ENCODE measurements at places on chromosomes 6 and 20. TPM values are rescaled to one million over a fixed set of nuclear protein-coding genes. Genes with fewer than 3 reads are reported as not detected.

GRCh38 chr20:44956410-44956809, 3.8 kb downstream of the TOMM34 start:
- DNase-seq, result no peak

GRCh38 chr6:96897396-96898240, at the start of gene NDUFAF4:
Gene NDUFAF4 (minus strand): TSS chr6:96897891. CDS start chr6:96897801, 90 bp downstream.
- peak; percentile 89 for DNase-seq

DNA sequence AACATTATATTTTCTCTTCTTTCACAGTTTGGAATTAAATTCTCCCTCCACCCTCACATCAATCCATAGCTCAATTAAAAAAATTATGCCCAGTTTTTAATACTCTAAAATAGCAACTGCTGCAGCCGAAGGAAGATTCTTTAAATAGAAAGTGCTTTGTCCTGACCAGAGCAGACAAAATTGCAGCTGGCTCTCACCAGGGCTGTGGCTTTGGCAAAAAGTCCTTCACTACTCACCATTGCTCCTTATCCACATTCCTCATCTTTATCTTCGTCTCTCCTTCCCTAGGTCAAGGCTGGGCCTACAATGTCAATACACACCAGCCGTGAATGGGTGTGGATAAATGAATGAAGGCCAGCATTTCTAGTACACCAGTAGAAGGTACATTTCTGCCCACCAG, 107.9 kb upstream of the VGLL2 start:
- no peak for DNase-seq

DNA sequence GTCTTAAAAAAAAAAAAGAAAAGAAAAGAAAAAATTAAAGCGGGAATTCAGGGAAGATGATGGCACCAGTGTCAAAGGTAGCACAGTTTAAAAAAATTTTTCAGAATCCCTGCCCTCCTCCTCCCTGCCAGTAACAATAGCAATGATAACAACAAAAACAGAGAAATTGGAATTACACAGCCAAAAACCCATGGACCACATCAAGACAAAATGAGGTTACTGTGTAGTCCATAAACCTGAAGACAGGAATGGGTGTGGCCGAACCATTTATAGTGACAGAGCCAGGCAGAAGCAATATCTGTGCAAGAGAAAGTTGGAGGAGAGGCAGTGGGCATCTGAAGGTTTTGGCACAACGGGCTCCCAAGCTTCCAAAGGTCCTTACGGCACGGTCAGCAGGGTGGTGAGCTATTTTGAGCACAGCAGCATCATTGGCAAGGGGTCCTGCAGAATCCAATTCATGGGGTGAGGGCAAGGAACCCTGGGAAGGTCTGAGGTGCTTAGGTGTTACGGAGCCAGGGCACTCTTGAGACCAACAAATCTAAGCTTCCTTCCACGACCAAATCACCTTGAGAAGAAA, 202.3 kb downstream of the GMPR start:
- DNase-seq, result no peak

The VSTM2L gene
- not detected for total RNA-seq
